ENCODE measurements at places on chromosomes 1 and 21.

GRCh38 chr1:200831091-200831490, 41.7 kb upstream of the GPR25 start:
- DNase-seq: no peak

DNA sequence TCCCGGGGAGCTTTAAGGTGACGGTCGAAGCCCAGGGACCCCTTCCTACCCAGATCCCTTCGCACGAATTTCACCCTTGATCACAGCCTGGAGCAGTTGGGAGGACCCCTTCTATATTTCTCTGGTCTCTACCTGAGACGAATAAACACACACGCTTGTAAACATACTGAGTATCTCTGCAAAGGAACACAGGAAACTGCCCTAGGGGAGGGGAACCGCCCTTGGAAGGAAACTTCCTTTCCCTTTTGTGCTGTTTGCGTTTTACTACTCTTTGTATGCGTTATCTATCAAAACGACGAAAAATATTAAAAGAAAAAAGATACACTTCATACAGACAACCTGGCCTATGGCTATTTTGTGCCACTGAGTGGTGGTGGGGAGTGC, 750 bp downstream of the NECAP2 start:
- no peak for DNase-seq

DNA sequence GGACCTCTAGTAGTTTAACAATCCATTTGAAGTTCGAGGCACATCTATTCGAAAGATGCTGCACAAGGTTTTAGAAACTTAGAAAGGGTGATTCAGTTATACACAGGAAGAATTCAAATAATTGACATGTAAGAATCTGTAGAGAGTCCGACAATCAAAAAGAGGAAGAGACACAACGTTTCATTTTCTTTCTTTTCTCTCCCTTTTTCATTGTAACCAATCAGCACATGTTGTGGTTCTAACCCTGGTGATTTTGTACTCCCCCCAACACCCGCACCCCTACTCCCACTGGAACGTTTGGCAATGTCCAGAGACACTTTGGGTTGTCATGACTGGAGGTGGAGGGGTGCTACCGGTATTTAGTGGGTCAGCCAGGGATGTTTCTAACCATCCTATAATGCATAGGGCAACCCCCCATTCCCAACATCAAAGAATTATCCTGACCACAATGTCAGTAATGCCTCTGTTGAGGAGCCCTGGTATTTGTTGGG, 4.9 kb downstream of the TGFB2 start:
- no peak for DNase-seq

DNA sequence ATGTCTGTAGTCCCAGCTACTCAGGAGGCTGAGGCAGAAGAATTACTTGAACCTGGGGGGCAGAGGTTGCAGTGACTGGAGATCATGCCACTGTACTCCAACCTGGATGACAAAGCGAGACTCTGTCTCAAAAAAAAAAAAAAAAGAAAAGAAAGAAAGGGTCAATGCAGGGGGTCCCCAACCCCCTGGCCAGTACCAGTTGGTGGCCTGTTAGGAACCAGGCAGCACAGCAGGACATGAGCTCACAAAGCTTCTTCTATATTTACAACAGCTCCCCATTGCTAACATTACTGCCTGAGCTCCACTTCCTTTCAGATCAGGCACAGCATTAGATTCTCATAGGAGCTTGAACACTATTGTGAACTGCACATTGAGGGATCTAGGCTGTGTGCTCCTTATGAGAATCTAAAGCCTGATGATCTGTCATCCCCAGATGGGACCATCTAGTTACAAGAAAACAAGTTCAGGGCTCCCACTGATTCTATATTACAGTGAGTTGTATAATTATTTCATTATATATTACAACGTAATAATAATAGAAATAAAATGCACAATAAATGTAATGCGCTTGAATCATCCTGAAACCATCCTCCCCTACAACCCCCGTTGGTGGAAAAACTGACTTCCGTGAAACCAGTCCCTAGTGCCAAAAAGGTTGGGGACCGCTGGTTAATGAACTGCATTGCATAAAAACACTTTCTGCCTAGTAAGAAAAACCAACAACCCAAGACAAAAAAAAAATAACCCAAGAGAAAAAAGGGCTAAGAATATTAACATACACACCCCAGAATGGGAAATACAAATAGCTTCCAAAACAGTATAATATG, 2.8 kb downstream of the ZBTB8OS start:
- no peak for DNase-seq

GRCh38 chr1:108716437-108717230, 3.9 kb downstream of the FNDC7 start:
- DNase-seq: no peak

DNA sequence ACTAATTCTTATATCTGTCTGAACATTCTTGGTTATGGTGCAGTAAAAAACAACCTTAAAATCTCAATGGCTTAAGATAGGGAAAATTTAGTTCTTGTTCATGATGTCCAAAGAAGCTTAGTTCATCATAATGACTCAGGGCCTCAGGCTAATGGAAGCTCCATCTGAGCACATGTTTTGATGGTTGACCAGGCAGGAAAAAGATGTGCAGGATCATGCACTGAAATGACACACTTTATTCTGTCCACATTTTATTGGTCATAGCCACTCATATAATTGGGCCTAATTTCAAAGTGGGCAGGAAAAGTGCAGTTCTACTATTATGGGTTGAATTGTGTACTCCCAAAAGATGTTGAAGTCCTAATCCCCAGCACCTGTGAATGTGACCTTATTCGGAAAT, 198.2 kb downstream of the CENPF start:
- no peak for DNase-seq

DNA sequence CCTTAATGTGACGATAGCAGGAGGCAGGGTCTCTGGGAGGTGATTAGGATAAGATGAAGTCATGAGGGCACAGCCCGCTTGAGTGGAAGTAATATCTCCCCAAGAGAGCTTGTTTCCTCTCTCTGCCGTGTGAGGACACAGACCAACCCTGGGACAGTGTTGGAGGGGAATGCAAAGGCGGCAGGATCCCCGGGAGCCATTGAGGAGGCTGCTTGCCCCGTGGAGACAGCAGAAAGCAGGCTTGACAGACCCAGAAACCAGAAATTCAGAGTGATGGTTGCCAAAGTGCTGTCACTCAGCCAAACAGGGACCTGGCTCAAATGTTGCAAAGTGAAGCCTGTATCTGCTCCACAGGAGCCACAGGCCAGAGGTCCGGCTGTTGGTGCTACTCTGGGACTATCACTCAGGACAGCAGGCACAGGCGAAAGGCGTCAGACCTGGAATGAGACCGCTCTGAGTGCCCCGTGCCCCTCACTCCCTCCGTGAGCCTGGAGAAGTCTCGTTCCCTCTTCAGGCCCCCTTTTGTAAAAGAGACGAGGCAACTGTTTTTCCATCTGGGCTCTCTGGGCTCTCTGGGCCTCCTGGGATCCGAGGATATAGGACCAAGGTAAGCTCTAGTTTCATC, 96.6 kb upstream of the VANGL1 start:
- DNase-seq: no peak

DNA sequence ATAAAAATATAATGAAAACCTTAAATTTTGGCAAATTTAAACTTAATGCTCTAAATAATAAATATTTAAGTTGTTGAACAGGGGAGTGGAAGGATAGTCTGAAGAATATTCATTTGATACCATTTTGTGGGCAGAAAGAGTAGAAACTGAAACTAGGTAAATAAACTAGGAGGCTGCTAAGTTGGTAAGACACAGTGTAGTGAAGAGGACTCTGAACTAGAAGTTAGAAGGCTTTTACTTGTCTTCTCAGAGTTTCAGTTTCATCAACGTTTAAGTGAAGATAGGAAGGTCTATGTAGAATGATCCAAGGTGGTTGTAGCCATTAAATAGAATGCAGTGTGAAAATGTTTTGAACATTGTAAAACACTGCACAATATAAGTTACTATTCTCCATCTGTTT, 516.9 kb downstream of the AMY1C start:
- DNase-seq: no peak

- DNase-seq: no peak
These were observed 18.2 kb downstream of the ABCG1 start for GRCh38 chr21:42237161-42237560.

DNA sequence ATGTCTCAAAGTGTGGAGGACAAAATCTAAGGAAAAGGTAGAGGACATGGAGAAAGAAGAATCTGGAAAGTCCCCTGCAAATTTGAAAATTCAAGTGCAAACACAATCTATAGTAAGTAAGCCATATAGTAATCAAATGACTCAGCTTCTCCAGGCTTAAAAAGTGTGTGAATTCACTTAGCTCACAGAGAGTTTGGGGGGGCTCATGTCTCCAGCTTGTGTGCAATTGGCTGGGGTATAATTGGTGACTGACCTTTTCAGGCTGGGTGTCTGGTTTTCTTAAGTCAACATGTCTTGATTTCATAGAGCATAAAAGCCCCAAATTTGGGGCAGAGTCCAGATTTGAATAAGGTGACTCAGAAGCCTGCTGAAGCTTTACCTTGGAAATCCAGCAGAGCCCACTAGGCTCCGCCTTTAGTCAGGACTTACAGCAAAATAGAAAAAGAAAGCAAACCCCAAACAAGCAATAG, 8.6 kb downstream of the CLDN14 start:
- DNase-seq: no peak

GRCh38 chr1:21630571-21631343, 38.4 kb downstream of the RAP1GAP start:
- no peak for DNase-seq

DNA sequence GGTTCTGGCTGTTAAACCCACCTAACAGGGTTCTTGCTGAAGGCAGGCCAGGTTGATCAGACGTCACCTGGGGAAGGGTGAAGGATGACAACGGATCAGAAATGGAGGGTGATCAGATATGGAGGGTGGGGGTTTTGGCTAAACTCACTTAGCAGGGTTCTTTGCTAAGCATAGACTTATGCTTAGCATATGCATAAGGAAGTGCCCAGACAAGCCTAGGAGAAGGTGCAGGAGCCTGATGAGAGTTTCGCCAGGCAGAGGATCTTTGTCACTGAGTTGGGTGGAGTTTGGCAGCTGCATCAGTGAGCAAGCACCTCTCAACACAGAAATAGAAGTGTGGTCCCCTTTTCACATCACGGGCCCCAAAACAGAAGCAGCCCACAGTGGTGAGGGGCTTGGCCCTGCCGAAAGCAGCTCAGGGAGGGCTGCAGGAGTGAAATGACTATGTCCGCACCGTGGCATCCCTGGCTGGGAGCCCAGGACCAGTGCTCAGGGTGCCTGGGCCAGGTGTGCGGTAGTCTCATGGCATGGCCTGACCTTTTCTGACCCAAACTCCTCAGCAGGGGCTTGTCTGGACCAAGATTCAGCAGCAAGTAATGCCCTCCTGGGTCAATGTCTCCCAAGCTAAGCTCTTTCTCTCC, 101.6 kb downstream of the AJAP1 start:
- no peak for DNase-seq

DNA sequence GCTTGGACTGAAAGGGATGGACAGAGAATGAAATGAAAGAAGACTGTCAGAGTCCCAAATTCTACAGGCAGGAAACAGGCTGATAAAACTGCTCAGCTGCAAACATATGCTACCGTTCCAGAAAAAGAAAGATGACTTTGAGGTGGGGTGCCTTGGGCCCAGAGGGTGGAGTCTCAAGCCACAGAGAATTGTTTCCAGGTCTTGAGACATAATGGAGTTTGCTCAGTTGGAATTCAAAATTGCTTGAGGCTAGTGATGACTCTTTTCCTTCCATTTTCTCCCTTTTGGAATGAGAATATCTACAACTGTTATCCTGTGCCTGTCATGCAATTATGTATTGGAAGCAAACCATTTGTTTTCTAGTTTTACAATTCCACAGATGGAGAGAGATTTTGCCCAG, 23.6 kb upstream of the PSEN2 start:
- no peak for DNase-seq

GRCh38 chr1:156970017-156970416, 49.6 kb downstream of the LRRC71 start:
- no peak for DNase-seq

DNA sequence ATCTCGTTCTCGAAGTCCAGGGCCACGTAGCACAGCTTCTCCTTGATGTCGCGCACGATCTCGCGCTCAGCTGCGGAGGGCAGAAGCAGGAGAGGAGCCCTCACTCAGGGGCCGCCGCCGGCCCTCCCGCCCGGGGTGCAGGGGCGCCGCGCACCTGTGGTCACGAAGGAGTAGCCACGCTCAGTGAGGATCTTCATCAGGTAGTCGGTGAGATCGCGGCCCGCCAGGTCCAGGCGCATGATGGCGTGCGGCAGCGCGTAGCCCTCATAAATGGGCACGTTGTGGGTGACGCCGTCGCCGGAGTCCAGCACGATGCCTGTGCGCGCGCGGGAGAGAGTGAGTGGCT, 1.8 kb downstream of the ACTA1 start:
- DNase-seq: no peak

- DNase-seq: no peak
These were observed 157.0 kb downstream of the ADSS2 start for GRCh38 chr1:244294599-244295224.

DNA sequence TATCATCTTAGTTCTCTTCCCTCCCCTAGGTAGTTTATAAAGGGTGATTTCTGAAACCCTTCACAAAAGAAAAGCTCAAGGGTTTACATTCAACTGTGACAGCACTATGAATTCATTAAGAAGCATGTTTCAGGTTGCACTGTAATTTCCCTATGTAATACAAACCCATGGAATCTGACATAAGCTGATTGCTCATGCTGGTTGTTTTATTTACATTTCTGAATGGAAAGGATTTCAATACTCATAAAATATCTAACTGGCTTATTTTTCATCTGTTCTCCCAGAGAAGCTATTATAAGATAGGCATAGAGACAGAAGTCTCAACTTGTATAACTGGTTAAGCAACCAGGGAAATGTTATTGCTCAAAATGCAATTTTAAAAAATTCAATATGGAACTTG, 20.5 kb downstream of the WNT2B start:
- DNase-seq: no peak

DNA sequence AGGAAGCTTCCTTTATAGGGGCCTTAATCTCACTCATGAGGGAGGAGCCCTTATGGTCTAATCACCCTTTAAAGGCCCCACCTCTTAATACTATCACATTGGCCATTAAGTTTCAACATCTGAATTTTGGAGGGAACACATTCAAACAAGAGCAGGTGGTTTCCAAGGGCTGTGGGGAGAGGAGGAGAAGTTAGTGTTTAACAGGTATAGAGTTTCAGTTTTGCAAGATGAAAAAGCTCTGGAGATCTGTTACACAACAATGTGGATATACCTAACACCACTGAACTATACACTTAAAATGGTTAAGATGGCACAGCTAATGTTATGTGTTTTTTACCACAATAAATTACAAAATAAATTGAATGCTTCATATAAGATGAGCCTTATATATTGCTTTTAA, 113.4 kb upstream of the DNAH14 start:
- DNase-seq: peak; percentile 46

DNA sequence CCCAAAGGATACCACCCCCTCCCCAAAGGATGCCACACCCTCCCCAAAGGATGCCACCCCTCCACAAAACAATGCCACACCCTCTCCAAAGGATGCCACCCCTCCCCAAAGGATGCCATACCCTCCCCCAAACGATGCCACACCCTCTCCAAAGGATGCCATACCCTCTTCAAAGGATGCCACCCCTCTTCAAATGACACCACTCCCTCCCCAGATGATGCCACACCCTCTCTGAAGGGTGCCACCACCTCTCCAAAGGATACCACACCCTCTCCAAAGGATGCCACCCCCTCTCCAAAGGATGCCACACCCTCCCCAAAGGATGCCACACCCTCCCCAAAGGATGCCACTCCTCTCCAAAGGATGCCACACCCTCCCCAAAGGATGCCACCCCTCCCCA, 21.6 kb upstream of the TRIM17 start:
- no peak for DNase-seq

Data from NCI-H2107 (cell line).